GM12878 (cell line): ENCODE measurements at places on chromosomes 5 and 9. TPM values are rescaled to one million over a fixed set of nuclear protein-coding genes. Genes with fewer than 3 reads are reported as not detected.

The LEAP2 gene
- total RNA-seq: 1.5 and 2.7 TPM in 2 replicates

DNA sequence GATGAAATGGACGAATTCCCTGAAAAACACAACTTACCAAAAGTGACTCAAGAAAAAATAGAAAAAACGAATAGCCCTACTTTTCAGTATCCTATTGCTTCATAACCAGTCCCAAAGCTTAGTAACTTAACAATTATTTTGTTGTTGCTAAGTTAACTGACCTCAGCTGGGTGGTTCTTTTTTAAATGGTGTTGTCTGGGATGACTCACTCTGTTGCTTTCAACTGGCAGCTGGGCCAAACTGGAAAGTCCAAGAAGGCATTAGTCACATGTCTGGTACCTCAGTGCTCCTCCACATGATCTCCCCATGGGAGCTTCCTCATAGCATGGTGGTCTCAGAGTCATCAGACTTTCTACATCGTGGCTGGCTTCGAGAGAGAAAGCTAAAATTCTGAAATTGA is 47.8 kb upstream of the ADAMTS2 start:
- no peak for DNase-seq

DNA sequence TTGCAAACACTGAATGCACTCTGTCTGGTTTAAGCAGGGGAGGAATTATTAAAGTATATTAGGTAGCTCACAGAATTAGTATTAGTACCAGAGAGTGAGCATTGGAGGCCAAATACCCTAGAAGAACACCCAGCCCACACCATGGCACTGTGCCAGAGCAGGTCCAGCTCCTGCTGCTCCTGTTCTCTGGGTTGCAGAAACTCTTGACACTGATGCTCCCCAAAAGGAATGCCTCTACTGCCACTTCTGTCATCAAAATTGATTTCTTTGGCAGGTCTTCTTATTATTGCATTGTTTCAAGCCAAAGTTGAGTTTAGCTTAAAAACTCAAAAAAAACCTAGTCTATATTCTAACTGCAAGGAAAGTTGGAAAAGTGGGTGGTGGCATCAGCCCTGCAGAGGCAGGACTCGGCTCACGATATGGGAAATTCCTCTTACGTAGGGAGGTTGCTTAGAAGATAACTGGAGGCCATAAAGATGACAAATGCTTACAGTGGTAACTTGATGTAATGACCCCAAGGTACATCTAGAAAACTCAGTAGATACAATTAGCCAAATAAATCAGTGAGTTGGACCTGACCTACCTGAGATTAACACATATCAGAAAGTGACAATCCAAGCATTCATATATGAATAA is 123.4 kb downstream of the CD180 start:
- no peak for DNase-seq

- DNase-seq: no peak
These were observed 302.7 kb upstream of the RFX3 start for GRCh38 chr9:3828495-3828894.

DNA sequence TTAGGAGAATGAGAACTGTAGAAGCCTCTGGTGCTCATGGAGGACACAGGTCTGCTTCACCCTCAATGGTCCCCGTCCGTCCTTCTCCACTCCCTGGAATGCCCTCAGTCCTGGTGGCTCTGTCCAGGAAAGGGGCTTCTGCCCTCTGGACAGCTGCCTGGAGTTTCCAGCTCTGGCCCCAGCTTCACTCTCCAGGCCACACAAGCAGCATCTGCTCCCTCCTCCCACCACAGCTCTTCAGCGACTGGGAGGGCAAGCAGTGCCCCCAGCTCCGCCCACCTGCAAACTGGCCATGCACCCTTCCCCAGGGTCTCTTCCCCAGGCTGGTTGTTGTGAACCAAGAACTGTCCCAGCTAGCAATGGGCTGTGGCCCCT is 4.7 kb downstream of the SARDH start:
- no peak for DNase-seq

The SLC45A2 gene
- not detected in 2 replicates for total RNA-seq

The SSBP2 gene
- 59.3 and 62.8 TPM in 2 replicates for total RNA-seq

DNA sequence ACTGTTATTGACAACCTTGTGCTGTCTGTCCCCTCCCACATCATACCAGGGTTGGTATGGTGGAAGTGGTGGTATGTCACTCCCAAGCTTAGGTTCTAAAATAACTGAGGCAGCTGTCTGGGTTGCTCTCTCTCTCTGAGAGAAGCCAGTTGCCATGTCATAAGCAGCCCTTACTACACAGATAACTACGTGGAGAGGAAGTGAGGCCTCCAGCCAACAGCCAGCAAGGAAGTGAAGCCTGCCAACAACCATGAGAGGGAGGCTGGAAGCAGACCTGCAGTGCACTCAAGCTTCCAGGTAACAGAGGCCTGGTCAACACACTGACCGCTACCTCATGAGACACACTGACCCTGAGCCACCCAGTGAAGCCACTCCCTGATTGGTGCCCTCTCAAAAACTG is 18.6 kb downstream of the CTNNAL1 start:
- no peak for DNase-seq

- no peak for DNase-seq
These were observed 52.0 kb downstream of the OLFM1 start for GRCh38 chr9:135139366-135139959.

The NEURL1B gene
- 0.16 and 0.26 TPM in 2 replicates for total RNA-seq

The PCDHGA8 gene
- not detected in 2 replicates for total RNA-seq

- peak; percentile 8 for DNase-seq
These were observed 227.6 kb upstream of the DMRT1 start for GRCh38 chr9:613771-614347.

GRCh38 chr5:112733586-112733985 is 4.1 kb upstream of the APC start:
- DNase-seq: no peak

DNA sequence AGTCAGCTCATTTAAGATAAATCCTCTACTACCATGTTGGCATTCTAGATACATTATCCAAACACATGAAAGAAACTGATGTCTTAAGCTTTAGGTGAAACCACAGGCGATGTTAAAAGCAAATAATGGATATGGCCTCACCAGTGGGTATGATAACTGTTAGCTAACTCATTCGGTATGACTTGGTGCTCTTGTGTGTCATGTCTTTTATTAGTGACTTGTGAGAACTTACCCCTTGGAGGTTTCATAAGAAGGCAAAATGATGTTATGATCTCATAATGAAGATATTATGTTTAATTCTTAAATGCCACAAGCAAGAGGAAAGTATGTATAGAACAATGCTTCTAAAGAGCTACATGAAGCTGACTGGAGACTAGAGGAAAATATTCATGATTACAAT is 1227.0 kb downstream of the EFNA5 start:
- no peak for DNase-seq

DNA sequence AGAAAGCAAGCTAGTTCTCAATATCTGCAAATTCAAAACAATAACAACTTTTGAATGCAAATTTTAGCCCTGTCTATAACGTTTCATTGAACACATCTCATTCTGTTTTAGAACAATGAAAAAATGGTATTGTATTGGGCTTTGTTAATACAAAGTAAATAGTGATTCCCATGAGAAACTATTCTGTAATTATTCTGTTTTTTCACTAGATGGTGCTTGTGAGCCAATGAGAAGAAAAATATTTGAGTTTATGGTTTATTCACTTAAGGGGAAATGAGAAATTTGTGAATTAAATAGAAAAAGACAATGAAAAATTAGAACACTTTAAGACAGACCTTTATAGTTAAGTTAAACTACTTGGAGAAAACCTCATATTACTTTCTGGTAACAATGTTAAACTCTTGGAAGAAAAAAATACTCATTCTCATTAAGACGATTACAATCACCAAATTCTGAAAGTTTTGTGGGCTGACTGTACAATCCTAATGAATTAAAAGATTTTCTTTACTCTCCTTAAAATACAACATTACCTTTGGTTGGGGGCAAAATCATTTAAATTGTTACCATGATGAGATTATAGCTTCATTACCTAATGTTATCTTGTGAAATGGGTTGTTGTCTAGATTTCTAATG is 127.0 kb downstream of the NNT start:
- DNase-seq: no peak

The FAM153A gene
- 0.18 and 0.37 TPM in 2 replicates for total RNA-seq

DNA sequence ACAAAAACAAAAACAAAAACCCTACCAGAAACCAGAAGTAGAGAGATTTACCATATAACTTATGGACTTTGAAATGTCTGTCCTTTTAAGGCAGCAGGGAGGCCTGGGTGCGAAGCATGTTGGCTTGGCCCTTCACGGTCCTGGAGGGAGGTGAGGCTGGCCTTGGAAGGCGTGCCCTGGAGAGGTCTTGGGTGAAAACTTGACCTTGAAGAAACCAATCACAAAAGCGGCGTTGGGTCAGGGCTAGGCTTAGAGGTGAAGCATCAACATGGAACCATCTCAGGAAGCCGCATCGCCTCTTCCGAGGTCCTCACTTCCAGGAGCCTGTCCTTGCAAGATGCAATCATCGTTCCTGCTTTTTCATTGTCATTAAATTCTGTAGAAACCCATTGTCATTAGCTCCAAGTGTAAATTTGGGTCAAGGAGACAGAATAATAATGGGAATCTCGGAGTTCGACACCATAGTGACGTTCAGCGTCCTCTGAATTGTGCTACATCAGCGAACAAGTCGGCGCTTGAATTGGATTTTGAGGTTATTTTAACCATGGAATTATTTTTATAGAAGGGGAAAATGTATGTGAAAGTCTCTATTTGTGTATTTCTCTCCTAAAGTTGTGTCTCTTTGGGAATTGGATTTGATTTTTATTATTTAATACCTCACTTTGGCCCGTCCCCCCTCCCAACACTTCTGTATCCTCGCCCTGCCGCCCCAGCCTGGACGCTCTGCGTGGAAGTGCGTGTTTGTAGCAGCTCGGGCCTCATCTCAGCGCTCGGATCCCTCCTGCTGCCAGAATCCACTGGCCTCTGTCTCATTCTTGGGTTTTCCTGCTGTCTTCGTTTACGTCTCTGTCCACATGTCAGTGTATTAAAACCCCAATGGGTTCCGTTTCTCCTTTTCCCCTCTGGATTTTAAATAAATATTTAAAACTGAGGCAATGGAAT is 11.1 kb upstream of the ORM1 start:
- DNase-seq: no peak

- DNase-seq: no peak
These were observed 24.8 kb upstream of the HNRNPA0 start for GRCh38 chr5:137778772-137779564.

- no peak for DNase-seq
These were observed 325.2 kb downstream of the NR2F1-AS1 start for GRCh38 chr5:93255796-93256195.

GRCh38 chr5:129438322-129438721 is 21.8 kb upstream of the ADAMTS19 start:
- no peak for DNase-seq

The RORB gene
- total RNA-seq: not detected in 2 replicates

DNA sequence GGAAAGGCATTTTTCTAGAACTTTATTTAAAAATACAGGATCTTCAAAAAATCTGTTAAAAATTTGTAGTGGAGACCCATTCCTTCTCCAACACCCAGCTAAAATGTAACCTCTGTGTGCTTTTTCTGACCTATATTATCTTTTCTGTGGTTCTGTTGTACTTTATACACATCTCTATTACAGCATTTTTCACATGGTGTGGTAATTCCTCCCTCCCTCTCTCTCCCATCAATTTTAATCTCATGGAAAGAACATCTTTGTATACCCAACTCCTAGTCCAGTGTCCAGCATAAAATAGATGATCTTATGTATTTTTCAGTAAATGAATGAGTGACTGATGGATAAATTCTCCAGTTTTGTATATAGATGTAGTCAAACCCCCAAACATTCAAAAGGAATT is 183.4 kb upstream of the KLF9 start:
- no peak for DNase-seq

The NTRK2 gene
- 0.51 and 0.59 TPM in 2 replicates for total RNA-seq

The LCN9 gene
- total RNA-seq: not detected in 2 replicates
